ENCODE measurements at places on chromosomes 3 and 15.

GRCh38 chr3:111069974-111070771 lies 1.4 kb upstream of the NECTIN3 start:
- peak; percentile 31 for DNase-seq

GRCh38 chr15:92907229-92907628 lies 7.1 kb downstream of the CHD2 start:
- no peak for DNase-seq

DNA sequence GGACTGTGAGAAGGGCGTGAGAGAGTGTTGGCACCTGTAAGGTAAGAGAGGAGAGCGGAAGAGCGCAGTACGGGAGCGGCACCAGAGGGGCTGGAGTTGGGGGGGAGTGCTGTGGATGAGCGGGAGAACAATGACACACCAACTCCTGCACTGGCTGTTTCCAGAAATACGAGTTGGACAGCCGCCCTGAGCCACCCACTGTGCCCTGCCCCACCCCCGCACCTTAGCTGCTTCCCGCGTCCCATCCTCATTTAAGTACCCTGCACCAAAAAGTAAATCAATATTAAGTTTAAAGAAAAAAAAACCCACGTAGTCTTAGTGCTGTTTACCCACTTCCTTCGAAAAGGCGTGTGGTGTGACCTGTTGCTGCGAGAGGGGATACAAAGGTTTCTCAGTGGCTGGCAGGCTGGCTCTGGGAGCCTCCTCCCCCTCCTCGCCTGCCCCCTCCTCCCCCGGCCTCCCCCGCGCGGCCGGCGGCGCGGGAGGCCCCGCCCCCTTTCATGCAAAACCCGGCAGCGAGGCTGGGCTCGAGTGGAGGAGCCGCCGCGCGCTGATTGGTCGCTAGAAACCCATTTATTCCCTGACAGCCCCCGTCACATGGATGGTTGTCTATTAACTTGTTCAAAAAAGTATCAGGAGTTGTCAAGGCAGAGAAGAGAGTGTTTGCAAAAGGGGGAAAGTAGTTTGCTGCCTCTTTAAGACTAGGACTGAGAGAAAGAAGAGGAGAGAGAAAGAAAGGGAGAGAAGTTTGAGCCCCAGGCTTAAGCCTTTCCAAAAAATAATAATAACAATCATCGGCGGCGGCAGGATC lies at the start of gene SOX2:
Gene SOX2, plus strand, starts transcription at position 601 of the 811 bp plus-strand sequence. CDS start 436 bp downstream, outside the sequence.
- DNase-seq = peak; percentile 42

DNA sequence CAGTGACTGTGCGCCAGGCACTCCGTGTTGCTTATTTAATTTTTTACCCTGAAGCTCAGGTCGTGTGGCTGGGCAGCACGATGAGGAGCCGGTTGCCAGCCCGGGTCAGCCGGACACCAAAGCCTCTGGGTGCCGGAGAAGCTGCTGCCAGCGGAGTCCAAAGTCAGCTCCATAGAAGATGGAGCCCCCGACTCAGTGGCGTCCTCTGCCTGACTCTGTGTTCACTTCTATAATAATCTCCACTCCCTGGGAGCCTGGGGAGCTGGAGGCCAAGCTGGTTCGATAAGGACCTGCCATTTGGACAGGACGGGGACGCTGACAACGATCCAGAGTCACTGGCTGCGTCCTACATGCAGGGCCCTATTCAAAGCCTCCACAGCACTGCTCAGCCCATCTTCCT lies 78.6 kb downstream of the VGLL4 start:
- no peak for DNase-seq

- no peak for DNase-seq
These were observed 249.2 kb downstream of the OPA1 start for GRCh38 chr3:193842029-193842798.

DNA sequence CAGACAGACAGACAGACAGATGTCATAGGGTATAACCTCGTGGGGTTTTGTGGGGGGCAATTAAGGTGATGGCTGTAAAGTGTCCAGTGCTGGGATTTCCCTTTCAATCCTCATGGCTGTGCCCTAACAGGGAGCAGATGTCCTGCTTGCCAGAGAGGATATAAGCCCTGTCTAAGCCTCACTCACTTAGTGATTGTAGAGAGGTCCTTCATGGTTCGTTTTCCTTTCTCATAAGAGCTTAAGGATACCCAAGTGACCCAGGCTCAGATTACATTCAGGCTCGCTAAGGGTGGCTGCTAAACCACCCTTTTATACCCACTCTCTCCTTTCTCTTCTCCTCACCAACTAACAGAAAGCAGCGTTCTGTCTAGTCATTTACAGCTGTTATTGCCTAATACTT lies 19.2 kb downstream of the LYSMD2 start:
- DNase-seq = peak; percentile 43

- DNase-seq = peak; percentile 22
These were observed 13.2 kb downstream of the GREM1 start for GRCh38 chr15:32730677-32731654.

DNA sequence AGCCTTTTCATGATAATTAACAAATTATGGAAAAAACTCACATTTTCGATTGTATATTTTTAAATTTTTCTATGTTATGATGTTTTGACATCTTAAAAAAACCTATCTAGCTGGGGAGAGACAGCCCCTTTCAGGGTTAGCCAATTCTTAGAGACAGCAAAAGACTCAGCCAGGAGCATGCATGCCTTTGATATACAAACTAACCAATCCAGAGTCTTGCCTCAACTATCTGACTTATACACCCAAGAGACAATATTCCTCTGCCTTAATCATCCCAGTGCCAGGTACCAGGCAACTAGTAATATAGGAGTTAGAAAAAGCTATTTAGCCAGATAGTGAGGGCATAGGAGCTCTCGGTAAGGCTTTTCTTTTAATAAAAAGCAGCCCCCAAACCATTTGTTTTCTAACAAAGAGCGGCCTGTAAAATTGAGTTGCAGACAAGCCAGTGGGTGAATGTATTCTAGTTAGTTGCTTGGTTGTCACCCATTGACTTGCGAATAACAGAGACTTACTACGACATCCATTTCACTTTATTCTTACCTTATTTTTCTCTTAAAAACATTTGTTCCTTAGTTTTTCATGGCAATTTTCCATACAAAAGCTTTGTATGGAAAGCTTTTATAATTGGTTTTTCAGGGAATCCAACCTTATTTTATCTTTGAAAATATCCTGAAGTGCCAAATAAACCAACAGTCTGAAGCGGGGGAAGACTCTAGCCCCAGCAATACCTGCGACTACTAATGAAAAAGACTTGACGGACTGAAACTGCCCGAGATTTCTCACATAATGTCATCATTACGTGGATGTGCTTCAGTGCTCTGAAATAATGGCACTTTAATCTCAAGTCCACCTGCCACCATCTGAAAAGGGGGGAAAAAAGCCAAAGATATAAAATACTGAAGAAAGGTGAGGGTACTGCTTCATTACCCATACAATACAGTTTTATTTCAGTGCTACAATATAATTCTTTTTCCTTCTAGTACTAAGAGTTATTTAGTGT lies 64.6 kb upstream of the ATP2C1 start:
- DNase-seq = no peak

GRCh38 chr3:112261742-112262141 lies 32.3 kb downstream of the SLC9C1 start:
- no peak for DNase-seq

DNA sequence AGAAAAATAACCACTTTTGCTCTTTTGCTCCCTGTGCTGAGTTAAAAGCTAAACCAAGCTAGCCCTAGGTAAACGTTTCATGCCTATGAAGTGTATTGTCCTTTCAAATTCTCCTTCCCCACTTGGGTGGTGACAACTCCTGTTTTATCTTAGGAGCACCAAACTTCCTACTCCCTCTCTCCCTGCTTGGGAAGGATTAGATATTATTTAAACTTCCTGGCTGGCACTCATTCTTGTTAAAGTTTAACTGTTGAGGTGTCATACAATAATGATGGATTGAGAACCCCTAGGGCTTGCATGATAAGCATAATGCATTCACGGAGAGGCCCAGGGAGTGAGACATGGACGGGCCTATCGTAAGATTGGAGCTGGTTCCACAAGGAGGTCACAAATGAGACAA lies 29.5 kb downstream of the B4GALT4 start:
- DNase-seq = no peak

DNA sequence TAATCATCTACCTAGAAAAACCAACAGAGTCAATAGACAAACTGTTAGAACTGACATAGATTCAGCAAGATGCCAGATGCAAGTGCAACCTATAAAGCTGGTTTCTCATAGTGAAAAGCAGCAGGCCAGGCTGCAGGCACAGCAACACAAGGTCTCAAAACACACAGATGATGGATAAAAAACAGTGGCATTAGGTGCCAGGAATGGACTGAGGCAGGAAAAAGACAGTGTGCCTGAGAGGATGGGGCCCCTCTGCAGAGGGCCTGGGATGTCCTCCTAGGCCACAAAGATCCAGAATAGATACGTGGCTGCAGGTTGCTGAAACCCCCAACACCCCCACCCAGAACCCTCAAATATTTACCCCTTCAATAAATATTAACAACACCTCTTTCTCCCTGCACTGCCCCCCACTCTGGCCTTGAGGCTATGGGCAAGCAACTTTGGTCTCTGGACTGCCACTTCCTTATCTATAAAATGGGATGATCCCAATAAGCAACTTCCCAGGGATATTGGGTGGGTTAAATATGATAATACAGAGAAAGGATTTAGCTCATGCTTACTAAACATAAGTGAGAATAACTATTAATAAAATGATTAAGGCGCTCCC lies 35.2 kb upstream of the FGD5 start:
- DNase-seq = no peak

DNA sequence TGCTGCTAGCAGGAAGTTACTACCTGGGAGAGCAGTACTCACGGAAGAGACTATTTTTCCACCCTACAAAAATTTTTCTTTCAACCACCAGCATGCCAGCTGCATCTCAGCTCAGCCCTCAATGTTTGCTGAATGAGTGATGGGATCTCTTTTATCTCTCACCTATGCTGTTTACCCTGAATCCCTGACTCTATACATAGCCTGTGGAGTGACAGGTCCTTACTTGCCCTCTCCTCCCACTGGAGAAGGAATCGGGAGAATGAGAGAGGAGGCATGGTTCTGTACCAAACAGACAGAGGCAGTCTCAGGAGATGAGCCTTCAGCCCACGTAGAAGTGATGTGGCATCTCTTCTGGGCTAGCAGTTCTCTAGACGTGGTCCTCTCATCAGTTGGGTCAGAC lies 6.7 kb upstream of the DGKG start:
- DNase-seq = no peak

DNA sequence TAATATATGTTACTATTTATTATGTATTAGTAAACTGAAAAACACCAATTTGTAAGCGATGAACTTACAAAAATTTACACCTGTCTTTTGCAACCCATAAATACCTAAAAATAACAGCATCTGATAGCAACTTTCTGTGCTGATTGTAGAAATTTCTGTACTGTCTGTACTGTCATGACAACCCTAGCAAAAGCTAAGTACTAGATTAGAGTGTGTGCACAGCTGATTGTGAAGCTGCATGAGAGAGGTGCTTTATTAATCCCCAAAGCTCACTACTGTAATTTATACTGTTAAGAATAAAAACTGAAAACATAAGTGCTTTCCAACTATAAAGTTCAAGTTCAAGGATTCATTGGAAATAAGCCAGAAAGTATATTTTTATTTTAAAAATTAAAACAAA lies 815 bp downstream of the BCL2A1 start:
- DNase-seq = no peak

DNA sequence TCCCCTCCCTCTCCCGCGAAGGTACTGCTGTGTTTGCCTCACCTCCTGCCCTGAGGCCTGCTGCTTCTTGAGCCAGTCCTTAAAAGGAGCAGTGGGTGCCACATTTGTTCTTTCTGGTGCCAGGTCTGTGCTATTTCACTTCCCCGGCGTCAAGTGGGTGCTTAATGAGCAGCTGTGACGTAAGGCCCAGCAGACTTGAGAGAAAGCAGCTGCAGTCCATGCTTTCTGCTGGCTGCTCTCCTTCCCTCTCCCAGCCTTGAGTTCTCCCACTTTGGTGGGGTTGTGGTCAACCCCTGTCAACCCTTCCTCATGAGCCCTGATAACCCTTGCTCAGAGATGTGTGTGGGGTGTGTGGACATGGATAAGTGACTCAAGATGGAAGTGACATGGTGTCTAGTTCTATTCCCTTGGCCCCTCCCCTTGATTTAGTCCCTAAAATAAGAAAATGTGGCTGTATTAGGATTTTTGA lies 6.9 kb downstream of the INAFM2 start:
- no peak for DNase-seq

GRCh38 chr3:139836698-139837464 lies 98.1 kb upstream of the CLSTN2 start:
- no peak for DNase-seq

GRCh38 chr3:151630035-151630434 lies 103.7 kb upstream of the AADACL2 start:
- DNase-seq = no peak

GRCh38 chr15:69034352-69034751 lies 19.9 kb downstream of the NOX5 start:
- peak; percentile 87 for DNase-seq

DNA sequence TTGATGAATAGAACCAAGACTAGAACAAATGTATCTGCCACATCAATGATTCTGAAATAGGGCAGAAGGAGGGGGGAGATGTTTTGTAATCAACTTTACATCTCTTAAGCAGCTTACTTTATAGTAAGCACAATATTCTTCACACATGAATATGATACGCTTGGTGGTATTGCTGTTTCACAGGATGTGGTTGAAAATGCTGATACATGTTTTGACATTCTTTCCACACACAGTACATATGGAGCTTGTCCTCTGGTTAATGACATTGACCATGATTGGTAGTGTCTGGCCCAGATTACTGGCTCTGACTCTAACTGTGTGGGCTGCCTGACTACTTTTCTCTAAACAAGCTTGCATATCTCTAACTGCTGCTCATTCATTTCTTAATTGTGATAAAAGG lies 168.9 kb downstream of the KLHL25 start:
- peak; percentile 87 for DNase-seq

DNA sequence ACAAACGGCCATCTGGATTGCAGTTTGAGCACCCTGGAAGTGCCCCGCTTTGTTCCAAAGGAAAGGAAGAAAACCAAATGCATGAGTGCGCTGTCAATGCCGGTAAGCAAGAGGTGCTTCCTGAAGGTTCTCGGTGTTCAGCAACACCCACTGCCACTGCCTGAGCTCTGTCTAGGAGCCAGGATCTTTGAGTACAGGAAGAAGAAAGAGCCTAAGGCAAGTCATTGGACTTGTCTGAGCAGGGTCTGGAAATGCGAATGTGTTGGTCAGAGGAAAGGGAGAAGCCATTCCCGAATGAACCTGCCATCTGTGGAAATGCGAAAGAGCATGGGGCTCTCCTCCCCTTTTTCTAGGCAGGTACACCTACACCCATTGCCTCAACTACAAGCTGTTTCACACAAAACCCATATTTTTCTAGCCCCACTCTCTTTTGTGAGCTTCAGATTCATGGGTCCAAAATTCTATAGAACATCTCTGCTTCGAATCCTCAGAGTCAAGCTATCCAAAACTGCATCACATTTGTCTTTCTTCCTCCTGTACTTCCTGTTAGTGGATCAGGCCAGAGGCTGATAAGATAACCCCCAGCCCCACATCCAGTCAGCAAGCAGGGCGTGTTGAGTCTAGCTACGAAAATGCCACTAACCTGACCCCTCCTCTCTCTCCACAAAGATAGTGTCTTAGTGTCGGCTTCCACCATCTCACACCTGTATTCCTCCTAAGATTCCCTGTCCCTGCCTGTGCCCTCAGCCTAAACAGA lies 55.6 kb upstream of the C15orf61 start:
- no peak for DNase-seq
